MG63 (cell line): ENCODE measurements at places on chromosomes 3 and 15. TPM values are rescaled to one million over a fixed set of nuclear protein-coding genes. Genes with fewer than 3 reads are reported as not detected.

- no peak for DNase-seq
Observed at GRCh38 chr3:162938083-162938482, 1441.5 kb downstream of the OTOL1 start.

GRCh38 chr3:143302638-143303171, 183.1 kb downstream of the CHST2 start:
- DNase-seq: peak; percentile 75

- no peak for DNase-seq
Observed at GRCh38 chr3:120162400-120162799, 68.2 kb upstream of the GSK3B start.

DNA sequence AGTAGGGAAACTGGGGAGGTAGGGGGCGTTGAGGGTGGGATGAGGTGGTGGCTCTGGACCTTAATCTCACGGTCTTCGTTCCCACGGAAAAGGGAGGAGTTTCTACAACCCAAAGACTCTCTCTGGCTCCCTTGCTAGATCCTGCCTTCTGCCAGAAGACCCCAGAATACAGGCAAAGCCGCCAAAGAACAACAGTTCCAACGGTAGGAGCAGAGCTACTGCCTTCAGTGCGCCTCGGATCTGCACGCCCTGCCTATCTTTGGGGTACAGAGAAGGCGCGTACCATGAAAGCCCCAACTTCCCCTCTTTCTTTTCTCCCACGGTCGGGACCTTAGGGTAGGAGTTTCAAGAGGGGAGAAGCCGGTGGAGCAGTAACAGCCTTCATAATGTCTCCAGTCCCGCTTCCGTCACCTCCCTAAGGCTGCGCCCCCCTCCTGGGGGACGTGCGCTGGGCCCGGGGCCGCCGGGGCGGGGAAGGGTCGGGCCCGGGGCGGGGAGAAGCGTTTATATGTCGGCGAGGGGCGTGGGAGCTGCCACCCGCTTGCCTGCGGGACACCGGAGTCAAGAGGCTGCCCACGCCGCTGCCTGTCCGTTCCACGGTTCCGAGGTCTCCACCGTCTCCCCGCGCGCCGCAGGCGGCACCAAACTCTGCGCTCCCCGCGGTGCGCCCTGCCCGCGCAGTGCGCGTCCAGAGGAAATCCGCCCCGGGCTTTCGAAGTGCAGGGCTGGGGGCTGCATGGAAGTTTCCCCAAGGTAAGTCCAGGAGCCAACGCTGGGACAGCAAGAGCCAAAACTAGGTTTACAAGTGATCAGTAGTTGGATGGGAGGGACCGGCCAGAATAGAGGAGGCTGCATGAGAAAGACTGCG, at the start of gene COL6A6:
TSS of gene COL6A6 (plus strand) at position 533 of the 868 bp plus-strand sequence. CDS start 43,188 bp downstream, outside the sequence.
- DNase-seq: no peak

GRCh38 chr3:120369037-120369467, 19.9 kb upstream of the LRRC58 start:
- DNase-seq: no peak

- no peak for DNase-seq
Observed at GRCh38 chr3:60841355-60841754, 409.9 kb downstream of the FHIT start.

Gene ZNF501
- 0.79 and 1.2 TPM in 2 replicates for total RNA-seq

DNA sequence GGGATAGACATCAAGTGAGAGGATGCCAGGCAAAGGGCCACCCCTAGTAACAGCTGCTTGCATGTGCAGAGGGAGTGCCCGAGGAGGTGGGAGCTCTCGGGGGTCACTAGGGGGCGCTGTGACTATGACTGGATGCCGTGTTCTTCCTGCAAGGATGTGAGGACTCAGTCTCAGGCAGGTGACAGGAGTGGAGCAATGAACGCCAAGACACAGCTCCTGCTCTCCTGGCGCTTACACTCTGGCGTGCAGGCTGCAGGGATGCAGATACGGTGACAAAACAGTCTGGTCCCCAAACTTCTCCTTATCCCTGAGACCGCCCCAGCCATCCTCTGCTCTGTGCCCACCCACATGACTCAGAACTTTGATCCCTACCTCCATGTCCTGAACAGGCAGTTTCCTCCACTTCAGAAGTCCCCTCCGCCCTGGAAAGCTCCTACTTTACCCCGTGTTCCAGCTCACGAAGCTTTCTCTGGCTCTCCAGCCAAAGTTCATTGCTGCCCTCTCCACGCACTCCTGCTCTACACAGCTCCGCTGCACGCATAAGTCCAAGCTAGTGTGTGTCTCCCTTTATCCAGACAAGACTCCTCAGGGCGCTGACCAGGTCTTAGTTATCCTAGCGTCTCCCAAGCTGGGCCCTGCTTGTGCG, 14.7 kb downstream of the RHOV start:
- DNase-seq: peak; percentile 67

Gene TMEM40
- not detected in 2 replicates for total RNA-seq
